ENCODE measurements at places on chromosomes 1 and 21. TPM values are rescaled to one million over a fixed set of nuclear protein-coding genes. Genes with fewer than 3 reads are reported as not detected.

DNA sequence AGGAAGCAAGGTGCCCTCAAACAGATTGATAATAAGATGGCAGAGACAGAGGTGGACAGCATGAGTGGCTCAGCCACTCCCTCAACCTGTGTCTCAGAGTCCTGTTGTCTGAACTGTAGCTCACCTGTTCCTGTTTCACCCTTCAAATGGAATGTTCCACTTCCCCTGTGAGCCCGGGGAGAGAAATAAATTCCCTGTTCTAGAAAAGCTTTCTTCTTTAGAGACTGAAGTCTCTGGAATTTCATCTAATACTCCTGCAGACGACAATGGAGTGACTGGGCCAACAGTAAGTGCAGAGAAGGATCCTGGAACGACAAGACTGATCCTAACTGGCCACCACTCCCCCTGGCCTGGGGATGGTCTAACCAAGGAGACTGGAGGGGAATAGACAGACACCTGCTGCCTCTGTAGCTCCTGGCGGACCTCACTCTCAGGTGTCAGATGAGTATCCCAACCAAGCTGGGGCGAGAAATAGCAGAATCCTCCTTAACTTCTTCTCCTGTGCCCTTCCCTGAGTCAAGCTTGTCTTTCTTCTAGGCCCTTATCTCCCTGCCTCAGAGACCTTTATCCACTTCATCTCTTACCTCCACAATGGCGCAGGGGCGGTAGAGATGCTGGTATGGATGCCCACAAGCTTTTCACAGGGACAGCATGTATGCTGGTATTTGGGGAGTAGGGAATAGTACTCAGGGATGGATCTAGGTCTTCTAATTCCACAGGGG is 45.4 kb downstream of the PLEKHA6 start:
- H3K27me3 ChIP-seq = no peaks in the 10 kb centered on the region
- no peak overlapping the region for H3K4me3 ChIP-seq
- H3K36me3 ChIP-seq = no peaks in the 10 kb centered on the region
- no peaks in the 10 kb centered on the region for H3K4me1 ChIP-seq

DNA sequence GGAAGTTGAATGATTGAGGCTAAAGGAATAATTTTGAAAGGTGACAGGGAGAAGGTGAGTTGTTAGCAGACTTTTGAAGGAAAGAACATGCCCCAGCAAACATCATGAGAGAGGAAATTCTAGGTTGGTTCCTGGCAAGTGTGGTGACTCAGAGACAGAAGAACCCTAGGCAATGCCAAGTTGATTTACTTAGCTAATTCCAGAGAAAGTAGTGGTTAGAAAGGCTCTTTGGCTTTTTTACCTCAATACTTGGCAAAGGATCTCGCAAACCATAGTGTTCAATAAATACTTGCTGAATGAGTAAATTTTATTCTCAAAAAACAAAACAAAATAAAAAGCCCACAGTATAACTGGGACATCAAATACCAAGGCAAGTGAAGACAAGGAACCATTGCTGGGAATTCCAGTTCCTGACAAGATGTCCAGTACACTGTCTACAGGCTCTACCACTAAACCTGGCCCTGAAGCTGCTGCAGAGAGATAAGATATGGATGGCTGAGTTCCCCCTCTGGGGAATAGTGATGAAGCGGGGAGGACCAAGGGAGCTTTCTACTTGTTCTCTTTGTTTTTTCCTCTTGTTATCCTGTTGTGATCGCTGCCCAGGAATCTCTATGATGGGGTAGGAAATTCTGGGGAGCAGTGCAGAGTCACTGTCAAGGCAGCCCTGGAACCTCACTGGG is 48.2 kb downstream of the IL12RB2 start:
- H3K27me3 ChIP-seq = no peaks in the 10 kb centered on the region
- no peak overlapping the region for H3K27ac ChIP-seq
- H3K4me1 ChIP-seq = no peaks in the 10 kb centered on the region
- H3K36me3 ChIP-seq = no peaks in the 10 kb centered on the region
- no peak for DNase-seq
- H3K4me3 ChIP-seq = no peak overlapping the region

Gene FMO5
- total RNA-seq = 10.5 TPM

DNA sequence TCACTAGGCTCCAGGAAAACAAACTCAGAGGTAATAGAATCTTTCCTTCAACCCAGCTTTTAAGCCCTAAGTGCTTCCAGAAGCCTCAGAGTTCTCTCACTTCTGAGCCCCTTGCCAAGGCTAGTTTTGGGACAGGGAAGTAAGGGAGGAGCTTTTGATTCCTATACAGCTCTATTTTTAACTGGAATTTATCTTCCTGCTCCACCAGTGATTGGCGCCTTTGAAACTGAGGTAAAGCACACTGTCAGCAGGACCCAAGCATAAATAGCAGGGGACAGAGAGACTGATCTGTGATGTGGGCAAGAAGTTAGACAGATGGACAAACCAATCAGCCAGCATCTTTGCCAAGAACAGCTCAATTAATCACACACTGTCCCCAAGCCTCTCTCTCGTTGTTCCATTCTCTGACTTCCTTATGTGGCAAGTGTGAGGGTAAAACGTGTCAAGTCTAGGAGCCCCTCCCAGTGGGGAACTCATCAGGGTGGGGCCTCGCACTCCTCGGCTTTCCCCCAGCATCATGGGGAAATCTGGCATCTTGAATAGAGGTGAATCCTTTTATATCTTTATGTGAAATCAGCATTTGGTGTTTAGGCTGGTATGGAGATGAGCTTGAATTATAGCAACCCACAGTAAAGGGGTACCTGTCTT is 40.2 kb upstream of the MPZL1 start:
- no peaks in the 10 kb centered on the region for H3K27me3 ChIP-seq
- peaks cover 7% of the 10 kb centered on the region for H3K4me1 ChIP-seq
- no peak overlapping the region for H3K27ac ChIP-seq
- peaks cover 100% of the 10 kb centered on the region for H3K36me3 ChIP-seq

Gene IFNLR1
- 3.9 TPM for total RNA-seq

Gene MSH4
- 0.40 TPM for total RNA-seq

DNA sequence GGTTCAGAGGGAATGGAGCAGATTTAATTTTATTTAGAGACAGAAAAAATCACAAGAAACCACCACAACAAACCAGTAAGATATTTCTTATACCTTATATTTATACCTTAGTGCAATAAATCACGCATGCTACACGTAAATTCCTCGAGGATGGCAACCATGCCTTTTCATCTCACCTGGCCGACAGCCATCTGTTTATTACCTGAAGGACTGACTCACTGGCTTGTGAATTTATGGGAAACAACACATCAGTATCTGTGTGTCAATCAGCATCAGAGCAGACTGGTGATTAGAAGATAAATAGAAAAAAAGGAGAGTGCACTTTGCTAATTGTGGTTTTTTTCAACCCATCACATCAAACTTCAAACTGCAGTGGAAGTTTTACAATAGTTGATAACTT is 58.4 kb downstream of the S1PR1 start:
- no peaks in the 10 kb centered on the region for H3K27me3 ChIP-seq
- no peak for DNase-seq
- H3K27ac ChIP-seq = no peak overlapping the region
- peaks cover 10% of the 10 kb centered on the region for H3K36me3 ChIP-seq
- H3K4me3 ChIP-seq = no peak overlapping the region

DNA sequence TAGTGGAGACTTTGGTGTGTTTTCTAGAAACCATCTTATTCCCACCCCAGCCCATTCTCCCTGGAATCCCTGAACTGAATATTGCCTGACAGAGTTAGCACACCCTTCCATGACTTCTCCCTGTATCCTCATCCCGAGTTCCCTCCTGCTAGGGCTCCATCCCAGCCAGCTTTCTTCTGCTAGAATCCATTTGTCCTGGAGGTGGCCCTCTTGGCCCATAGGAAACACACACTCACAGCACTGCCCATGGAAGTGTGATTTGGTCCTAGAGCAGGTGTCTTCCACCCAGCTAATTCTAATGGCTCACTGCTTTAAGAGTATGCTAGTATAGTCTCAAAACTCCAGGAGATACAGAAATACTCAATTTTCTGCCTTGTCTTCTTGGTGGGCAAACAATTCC is 4.1 kb downstream of the KRTAP15-1 start:
- no peak overlapping the region for H3K4me3 ChIP-seq
- DNase-seq = no peak
- H3K27ac ChIP-seq = no peak overlapping the region
- H3K4me1 ChIP-seq = no peaks in the 10 kb centered on the region

- H3K27ac ChIP-seq = no peak overlapping the region
- no peaks in the 10 kb centered on the region for H3K36me3 ChIP-seq
- no peaks in the 10 kb centered on the region for H3K4me1 ChIP-seq
- no peak for DNase-seq
- H3K27me3 ChIP-seq = no peaks in the 10 kb centered on the region
- H3K4me3 ChIP-seq = no peak overlapping the region
Observed at GRCh38 chr1:82718719-82719419, 918.1 kb downstream of the ADGRL2 start.

Gene FCGR2B
- 29.7 TPM for total RNA-seq

GRCh38 chr1:99131546-99131945 is 126.9 kb upstream of the PLPPR5 start:
- H3K27ac ChIP-seq = no peak overlapping the region
- no peak overlapping the region for H3K4me3 ChIP-seq
- no peaks in the 10 kb centered on the region for H3K27me3 ChIP-seq
- no peaks in the 10 kb centered on the region for H3K4me1 ChIP-seq
- DNase-seq = no peak
- H3K36me3 ChIP-seq = no peaks in the 10 kb centered on the region

Gene PIGR
- total RNA-seq = 1.7 TPM

- DNase-seq = no peak
- H3K27me3 ChIP-seq = no peaks in the 10 kb centered on the region
- H3K4me1 ChIP-seq = peaks cover 52% of the 10 kb centered on the region
Observed at GRCh38 chr1:150551784-150552127, 2.5 kb downstream of the ADAMTSL4 start.

DNA sequence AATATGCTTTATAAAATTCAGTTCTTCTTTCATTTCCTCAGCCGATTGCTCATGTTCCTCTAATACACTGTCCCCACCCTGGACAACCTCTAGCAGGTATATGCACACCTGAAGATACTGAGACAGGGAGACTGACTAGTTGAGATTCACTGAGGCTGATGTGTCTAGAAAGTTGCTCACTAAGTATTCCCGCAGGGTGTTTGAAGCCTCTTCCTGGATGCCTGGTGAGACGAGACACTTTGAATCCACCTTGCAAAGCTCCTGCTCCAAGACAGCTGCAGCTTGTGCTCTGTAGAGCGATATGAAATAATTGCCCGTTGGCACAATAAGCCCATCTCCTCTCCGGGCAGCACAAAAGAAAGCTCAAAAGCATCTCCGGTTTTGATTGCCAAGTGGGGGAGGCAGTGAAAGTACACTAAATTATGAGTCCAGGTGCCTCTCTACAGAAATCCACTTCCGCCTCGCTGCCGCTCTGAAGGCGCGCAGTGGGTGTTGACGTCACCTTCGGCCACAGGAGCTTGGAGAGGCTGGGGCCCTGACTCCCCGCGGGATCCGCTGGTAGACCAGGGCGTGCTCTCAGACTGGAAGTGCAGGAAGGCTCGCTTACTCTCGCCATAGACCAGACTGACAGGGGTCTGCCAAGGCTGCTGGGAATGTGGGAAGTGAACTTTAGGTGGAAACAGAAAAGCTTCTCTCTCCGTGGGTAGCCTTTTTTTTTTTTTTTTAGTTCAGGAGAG is 46.3 kb downstream of the GPA33 start:
- peak; percentile 91 for DNase-seq
- H3K4me3 ChIP-seq = peak overlapping the region; percentile 24
- H3K27ac ChIP-seq = no peak overlapping the region
- H3K4me1 ChIP-seq = peaks cover 9% of the 10 kb centered on the region
- H3K27me3 ChIP-seq = no peaks in the 10 kb centered on the region

Gene DNASE2B
- total RNA-seq = 1.7 TPM

GRCh38 chr21:41074396-41075184 is 93.4 kb upstream of the BACE2 start:
- no peak for DNase-seq
- no peaks in the 10 kb centered on the region for H3K36me3 ChIP-seq
- H3K4me1 ChIP-seq = no peaks in the 10 kb centered on the region
- H3K4me3 ChIP-seq = no peak overlapping the region

Data from spleen (tissue), 13 donors.